ENCODE measurements at places on chromosomes 5 and 9.

DNA sequence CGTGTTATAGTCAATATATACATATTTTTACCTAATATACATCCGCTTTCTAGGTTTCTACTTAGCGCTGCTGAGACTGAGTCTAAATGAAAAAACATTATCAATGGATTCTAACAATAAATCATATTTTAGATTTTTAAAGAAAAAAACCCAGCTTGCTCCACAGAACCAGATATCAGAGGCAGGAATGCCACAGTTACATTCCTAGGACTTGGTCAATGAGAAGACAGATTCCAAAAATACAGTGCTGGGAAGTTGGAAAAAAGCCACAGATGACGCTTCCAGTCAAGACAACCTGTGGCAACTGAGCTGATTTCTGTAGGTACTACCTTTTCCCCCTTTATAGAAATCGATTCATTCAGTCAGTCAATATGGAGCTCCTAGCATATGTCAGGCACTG is 577 bp upstream of the CCDC112 start:
- DNase-seq: peak; percentile 8

DNA sequence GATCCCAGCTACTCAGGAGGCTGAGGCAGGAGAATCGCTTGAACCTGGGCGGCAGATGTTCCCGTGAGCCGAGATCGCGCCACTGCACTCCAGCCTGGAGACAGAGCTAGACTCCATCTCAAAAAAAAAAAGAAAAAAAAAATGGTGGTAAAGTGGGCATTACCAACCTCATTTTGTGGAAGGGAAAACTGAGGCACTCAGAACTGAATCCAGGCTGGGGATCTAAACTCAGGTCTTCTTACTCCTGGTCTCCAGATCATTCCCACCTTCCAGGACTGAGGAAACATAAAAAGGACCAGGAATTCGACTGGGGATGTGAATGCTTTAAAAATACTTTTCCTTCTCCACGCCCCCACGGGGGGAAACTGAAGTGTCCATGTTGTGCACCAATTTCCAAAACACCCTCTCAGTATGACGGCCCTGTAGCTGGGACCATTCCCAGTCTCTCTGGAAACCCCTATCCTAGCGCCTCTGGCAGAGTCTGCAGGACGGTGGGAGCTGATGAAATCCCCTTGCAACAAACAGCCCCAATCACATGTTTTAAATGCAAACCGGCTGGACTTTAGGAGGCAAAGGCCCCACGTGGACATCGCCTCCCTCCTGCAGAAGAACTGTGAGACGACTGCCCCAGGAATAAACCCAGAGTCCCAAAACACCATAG is 8.9 kb upstream of the AKNA start:
- no peak for DNase-seq

DNA sequence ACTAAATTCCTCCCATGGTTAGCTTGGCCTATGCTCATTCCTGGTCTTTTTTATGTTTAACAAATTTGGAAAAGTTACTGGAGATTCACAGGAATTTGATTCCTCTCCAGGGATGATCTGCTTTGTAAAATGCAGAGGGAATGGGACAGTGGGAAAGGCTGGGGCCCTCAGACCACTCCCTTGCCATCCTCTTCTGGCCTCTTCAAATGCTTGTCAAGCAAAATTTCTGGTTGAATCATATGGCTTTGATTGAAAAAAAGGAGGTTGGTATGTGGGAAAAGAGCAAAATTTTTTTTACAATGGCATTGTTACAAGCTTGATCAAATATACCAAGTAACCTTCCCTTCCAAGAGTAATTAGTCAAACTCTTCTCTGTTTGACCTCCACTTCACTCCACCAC is 225.1 kb downstream of the PIK3R1 start:
- DNase-seq: no peak

- no peak for DNase-seq
Measured at GRCh38 chr9:124125651-124125977, 114.0 kb downstream of the LHX2 start.

DNA sequence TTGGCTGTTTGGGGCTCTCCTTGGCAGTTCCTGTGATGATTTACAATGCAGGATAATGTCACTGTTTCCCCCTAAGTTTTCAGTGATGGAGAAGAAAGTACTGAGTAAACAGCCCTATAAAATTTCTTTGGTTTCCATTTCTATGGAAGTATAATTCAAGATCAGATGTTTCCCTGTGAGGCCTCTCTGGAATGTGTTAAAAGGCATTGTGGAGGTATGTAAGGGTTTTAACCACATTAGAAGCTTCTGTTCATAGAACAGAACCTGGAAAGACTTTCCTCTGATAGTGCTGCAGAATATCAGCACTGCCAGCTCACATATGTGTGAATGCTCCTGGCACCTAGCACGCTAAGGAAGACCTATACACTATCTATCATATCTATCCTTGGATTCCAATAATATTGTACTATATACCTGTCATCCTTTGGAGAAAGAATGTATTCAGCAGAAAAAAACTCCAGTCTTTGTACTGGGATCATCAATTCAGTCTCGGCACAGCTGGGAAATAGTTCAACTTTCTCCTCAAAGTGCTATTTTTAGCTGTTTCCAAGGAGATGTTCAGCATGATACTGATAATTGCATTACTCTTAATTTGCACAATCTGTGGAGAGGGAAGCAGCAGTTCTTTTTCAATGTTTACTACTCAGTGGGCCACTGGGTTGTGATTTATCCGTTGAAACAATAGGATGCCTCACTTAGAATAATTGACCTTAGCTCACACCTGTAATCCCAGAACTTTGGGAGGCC is 21.9 kb downstream of the TTC1 start:
- no peak for DNase-seq
